ENCODE measurements at places on chromosomes 5 and 9. TPM values are rescaled to one million over a fixed set of nuclear protein-coding genes. Genes with fewer than 3 reads are reported as not detected.

DNA sequence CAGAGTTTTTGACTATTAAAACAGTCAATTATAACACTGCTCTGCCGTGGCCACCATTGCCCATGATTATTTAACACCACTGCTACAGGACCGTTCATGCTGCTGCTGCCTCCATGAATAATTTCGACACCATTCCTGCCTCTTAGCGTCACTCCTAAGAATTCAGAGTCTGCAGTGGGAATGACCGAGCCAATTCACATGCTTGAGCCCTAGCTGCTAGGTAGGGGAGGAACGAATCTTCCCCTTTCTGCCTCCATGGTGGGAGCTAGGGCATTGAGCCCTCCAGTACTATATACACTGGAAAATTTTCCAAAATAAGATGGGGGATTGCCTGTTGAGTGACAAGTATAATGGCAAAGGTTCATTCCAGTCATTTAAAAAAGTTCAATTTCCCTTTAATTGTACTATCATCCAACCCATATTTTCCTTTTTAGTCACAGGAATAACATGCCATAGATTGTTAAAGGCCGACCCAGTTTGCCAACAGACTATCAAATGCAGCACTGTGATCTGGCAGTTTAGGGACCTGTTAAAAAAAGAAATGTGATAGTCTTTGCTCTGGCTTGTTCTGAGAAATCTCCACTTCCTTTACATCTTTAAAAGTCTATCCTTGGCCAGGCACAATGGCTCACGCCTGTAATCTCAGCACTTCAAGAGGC, 13.5 kb upstream of the B4GALT1 start:
- H3K36me3 ChIP-seq, result no peaks in the 10 kb centered on the region
- H3K27ac ChIP-seq, result no peak overlapping the region
- H3K4me1 ChIP-seq, result no peaks in the 10 kb centered on the region
- H3K4me3 ChIP-seq, result no peak overlapping the region
- no peak for DNase-seq

- H3K4me3 ChIP-seq, result no peak overlapping the region
- peaks cover 2% of the 10 kb centered on the region for H3K4me1 ChIP-seq
- DNase-seq, result no peak
- H3K36me3 ChIP-seq, result no peaks in the 10 kb centered on the region
- H3K27ac ChIP-seq, result no peak overlapping the region
- H3K27me3 ChIP-seq, result no peaks in the 10 kb centered on the region
Observed at GRCh38 chr5:34626036-34626435, 30.1 kb upstream of the RAI14 start.

DNA sequence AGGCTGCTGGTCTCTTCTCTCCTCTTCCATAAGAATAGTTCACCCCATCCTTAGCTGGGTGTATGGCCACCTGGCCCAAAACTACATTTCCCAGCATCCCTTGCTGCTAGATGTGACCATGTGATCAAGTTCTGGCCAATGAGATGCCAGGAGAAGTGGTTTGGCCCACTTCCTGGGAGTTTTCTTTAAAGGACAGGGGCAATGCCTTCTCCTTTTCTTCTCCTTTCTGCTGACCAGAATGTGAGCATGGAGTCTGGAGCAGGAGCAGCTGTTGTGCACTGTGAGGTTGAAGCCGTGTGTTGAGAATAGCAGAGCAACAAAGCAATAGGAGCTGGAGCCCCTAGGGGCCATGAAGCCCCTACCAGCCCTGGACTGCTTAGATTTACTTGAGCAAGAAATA, 36.8 kb downstream of the C9orf50 start:
- no peak overlapping the region for H3K27ac ChIP-seq
- no peak for DNase-seq
- no peak overlapping the region for H3K4me3 ChIP-seq
- H3K4me1 ChIP-seq, result peaks cover 2% of the 10 kb centered on the region
- no peaks in the 10 kb centered on the region for H3K27me3 ChIP-seq
- no peaks in the 10 kb centered on the region for H3K36me3 ChIP-seq

- H3K36me3 ChIP-seq, result no peaks in the 10 kb centered on the region
- H3K27me3 ChIP-seq, result 0 out of 2 replicates have a peak, but pooled peaks cover 1% of the 10 kb centered on the region
- no peak for DNase-seq
Observed at GRCh38 chr5:78008356-78008967, 232.3 kb upstream of the TBCA start.

- H3K4me1 ChIP-seq, result peaks cover 38% of the 10 kb centered on the region
- H3K27ac ChIP-seq, result no peak overlapping the region
- H3K4me3 ChIP-seq, result no peak overlapping the region
Observed at GRCh38 chr9:136002881-136003280, 41.7 kb upstream of the UBAC1 start.

- H3K27ac ChIP-seq, result no peak overlapping the region
- H3K36me3 ChIP-seq, result no peaks in the 10 kb centered on the region
- H3K27me3 ChIP-seq, result peaks cover 4% of the 10 kb centered on the region
- DNase-seq, result no peak
Observed at GRCh38 chr5:85896514-85896913, 721.2 kb upstream of the COX7C start.

- H3K27ac ChIP-seq, result no peak overlapping the region
- no peaks in the 10 kb centered on the region for H3K36me3 ChIP-seq
- no peak for DNase-seq
Observed at GRCh38 chr5:136525597-136525996, 160.3 kb upstream of the TRPC7 start.

DNA sequence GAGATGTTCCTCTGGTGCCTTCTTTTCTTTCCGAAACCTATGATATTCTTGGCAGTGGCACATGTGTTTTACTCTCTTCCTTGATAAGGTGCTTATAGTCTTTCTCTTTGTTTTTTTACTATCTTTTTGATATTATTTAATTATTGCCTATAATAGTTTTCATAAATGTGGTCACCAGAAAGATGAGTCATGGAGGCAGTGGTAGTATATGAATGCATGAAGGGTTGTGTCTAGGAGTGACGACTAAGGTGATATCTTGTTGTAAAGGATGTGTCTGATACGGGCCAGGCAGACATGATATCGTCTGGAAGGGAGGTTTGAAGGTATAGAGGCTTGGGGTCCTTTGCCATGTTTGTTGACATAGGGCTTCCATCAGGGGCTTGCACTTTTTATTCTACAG, 36.8 kb downstream of the SLC44A1 start:
- H3K36me3 ChIP-seq, result no peaks in the 10 kb centered on the region
- no peaks in the 10 kb centered on the region for H3K27me3 ChIP-seq
- DNase-seq, result no peak
- no peak overlapping the region for H3K4me3 ChIP-seq
- H3K4me1 ChIP-seq, result 0 out of 2 replicates have a peak, but pooled peaks cover 2% of the 10 kb centered on the region

- no peaks in the 10 kb centered on the region for H3K27me3 ChIP-seq
- H3K36me3 ChIP-seq, result no peaks in the 10 kb centered on the region
- no peak overlapping the region for H3K27ac ChIP-seq
- no peak for DNase-seq
- no peaks in the 10 kb centered on the region for H3K4me1 ChIP-seq
Observed at GRCh38 chr5:4740156-4740555, 400.0 kb upstream of the ADAMTS16 start.

- no peaks in the 10 kb centered on the region for H3K27me3 ChIP-seq
- no peak for DNase-seq
- no peak overlapping the region for H3K4me3 ChIP-seq
- no peak overlapping the region for H3K27ac ChIP-seq
- H3K4me1 ChIP-seq, result peaks cover 4% of the 10 kb centered on the region
Observed at GRCh38 chr5:56565644-56566043, 249.7 kb upstream of the MAP3K1 start.

DNA sequence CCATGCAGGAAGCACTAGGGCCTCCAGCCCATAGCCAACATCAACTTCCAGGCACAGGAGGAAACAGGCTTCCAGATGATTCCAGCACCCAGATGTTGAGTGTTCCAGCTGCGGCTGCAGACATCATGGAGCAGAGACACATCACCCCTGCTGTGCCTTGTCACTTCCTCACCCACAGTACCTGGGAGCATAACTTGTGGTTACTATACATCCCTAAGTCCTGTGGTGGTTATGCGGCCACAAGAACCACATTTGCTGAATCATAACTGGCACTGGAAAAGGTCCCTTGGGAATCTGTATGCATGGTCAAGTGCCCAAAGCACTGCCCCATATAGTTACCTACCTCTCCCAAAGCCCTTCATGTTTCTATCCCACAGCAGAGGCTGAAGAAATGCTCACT, 56.6 kb downstream of the WHRN start:
- no peak overlapping the region for H3K4me3 ChIP-seq
- H3K27me3 ChIP-seq, result no peaks in the 10 kb centered on the region
- DNase-seq, result no peak
- H3K27ac ChIP-seq, result no peak overlapping the region
- no peaks in the 10 kb centered on the region for H3K36me3 ChIP-seq

DNA sequence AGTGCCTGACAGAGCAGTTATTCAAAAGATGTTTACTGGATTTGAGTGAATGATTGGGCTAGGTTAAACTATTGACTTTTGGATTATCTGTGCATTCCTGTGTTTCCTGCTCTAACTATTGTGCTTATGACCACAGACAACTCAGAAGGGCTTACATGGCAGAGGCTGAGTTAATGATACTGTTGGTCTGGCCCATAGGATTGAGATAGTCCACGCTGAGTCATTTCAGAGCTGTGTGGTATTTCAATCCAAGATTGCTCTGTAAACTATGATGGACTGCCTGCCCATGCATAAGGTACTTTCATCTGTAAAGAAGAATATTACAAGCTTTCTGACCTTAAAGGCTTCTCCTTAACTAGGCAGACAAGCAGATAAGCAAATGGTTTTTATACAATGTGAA, 49.1 kb upstream of the SLIT3 start:
- no peak overlapping the region for H3K4me3 ChIP-seq
- H3K36me3 ChIP-seq, result no peaks in the 10 kb centered on the region
- no peak overlapping the region for H3K27ac ChIP-seq

- H3K4me1 ChIP-seq, result no peaks in the 10 kb centered on the region
- H3K4me3 ChIP-seq, result no peak overlapping the region
- no peaks in the 10 kb centered on the region for H3K27me3 ChIP-seq
- DNase-seq, result no peak
- H3K27ac ChIP-seq, result no peak overlapping the region
- no peaks in the 10 kb centered on the region for H3K36me3 ChIP-seq
Observed at GRCh38 chr9:132201139-132201538, 39.3 kb downstream of the NTNG2 start.

DNA sequence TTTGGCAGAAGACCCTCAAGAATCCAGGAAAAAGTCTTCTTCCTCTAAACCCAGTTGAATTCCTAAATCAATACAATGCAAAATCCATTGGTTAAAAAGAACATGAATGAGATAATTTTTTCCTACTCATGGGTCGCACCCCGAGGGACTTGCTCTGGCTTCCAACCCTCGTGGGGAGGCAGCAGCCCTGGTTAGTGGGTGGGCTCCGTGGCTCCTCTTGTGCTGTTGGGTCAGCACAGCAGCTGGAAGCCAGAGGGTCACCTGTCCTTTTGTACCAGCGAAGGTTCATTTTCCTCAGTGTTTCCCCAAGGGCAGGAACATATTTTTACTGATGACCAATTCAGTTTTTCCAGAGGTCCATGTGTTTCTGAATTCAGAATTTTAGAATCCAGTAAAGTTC, 120.6 kb upstream of the S1PR3 start:
- no peak overlapping the region for H3K27ac ChIP-seq
- DNase-seq, result no peak
- no peaks in the 10 kb centered on the region for H3K4me1 ChIP-seq
- no peaks in the 10 kb centered on the region for H3K27me3 ChIP-seq
- no peak overlapping the region for H3K4me3 ChIP-seq

- H3K36me3 ChIP-seq, result no peaks in the 10 kb centered on the region
- H3K4me3 ChIP-seq, result no peak overlapping the region
- H3K4me1 ChIP-seq, result 0 out of 2 replicates have a peak, but pooled peaks cover 2% of the 10 kb centered on the region
- no peak overlapping the region for H3K27ac ChIP-seq
- no peaks in the 10 kb centered on the region for H3K27me3 ChIP-seq
- DNase-seq, result no peak
Observed at GRCh38 chr5:113808956-113809355, 295.5 kb downstream of the YTHDC2 start.

- H3K36me3 ChIP-seq, result no peaks in the 10 kb centered on the region
- no peaks in the 10 kb centered on the region for H3K27me3 ChIP-seq
- no peak overlapping the region for H3K27ac ChIP-seq
- DNase-seq, result no peak
- peaks cover 2% of the 10 kb centered on the region for H3K4me1 ChIP-seq
Observed at GRCh38 chr5:4145511-4145910, 549.9 kb downstream of the IRX1 start.

Gene SPINK7
- not detected for total RNA-seq

Gene WDR31
- 0.40 TPM for total RNA-seq

Gene SH2D3C
- total RNA-seq, result 6.4 TPM

Gene HAPLN1
- total RNA-seq, result 1.3 TPM

Gene PCDHGA8
- 1.4 TPM for total RNA-seq

Gene QRFP
- not detected for total RNA-seq

Gene BTNL8
- total RNA-seq, result 0.48 TPM

Gene ANKRD20A1
- not detected for total RNA-seq

Gene RGMB
- 27.0 TPM for total RNA-seq

Gene SIT1
- 8.2 TPM for total RNA-seq

Gene STC2
- total RNA-seq, result 53.1 TPM

Gene COQ4
- 30.2 TPM for total RNA-seq
